ENCODE measurements at places on chromosomes 5 and 9.

DNA sequence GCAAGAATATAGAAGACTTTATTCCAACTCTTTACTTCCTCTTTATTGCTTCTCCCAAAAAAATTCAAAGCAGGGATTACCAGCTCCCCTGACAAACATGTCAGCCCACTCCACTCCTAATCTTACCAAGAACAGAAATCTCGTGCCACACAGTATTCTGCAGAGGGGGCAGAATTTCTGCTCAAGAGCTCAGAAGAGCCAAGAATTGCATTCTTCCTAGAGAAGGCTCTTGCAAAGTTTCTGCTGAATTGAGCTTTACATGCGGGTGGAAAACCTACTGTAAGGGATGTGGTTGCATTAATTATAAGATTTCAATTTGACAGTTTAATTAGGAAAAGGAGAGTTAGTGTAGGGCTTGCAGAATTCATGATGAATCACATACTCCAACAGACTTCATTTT is 428.5 kb downstream of the CETN3 start:
- no peak for DNase-seq

GRCh38 chr5:139205586-139205985 is 7.4 kb upstream of the SIL1 start:
- DNase-seq = no peak

DNA sequence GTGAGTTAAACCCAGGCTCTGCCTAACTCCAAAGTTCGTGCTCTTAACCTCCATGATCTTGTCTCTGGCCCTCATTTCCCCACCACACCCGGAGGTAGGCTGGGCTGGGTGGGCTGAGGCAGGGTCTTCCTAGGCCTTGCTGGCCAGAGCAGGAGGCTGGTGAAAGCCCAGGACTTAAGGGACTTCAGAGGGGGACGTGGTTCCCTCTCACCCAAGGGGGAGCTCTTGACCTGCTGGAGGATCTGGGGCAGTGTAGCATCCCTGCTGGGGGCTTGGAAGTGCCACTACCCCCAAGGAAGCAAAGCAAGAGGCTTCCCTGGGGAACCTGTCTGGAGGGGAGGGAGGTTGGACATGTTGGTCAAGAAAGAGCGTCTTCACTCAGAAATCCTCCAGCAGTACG is 14.7 kb downstream of the PITX1 start:
- no peak for DNase-seq

DNA sequence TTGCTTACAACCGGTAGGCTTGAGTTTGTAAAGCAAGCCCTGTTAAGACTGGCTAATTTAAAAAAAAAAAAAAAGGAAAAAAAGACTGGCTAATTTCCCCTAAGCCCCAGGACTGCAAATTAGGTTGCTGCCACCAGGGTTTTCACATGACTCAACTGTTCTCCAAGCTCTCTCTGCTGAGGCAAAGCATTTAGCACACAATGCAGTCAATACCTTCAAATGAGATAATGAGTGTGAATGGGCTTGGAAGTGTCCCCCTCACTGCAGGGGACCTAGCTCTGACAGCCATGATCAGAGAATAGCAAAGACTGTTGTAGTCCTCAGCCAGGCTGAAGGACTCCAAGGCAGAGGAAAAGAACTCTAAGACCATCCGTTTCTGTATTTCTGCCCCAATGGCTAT is 42.8 kb upstream of the ZSWIM6 start:
- no peak for DNase-seq

GRCh38 chr5:158722940-158723339 is 376.8 kb downstream of the EBF1 start:
- DNase-seq = no peak

- no peak for DNase-seq
Measured at GRCh38 chr9:16335788-16336580, 534.5 kb downstream of the BNC2 start.

- DNase-seq = no peak
Measured at GRCh38 chr9:88380118-88380517, 8.1 kb upstream of the SPIN1 start.

GRCh38 chr9:127087836-127088235 is 34.6 kb downstream of the ANGPTL2 start:
- DNase-seq = no peak

DNA sequence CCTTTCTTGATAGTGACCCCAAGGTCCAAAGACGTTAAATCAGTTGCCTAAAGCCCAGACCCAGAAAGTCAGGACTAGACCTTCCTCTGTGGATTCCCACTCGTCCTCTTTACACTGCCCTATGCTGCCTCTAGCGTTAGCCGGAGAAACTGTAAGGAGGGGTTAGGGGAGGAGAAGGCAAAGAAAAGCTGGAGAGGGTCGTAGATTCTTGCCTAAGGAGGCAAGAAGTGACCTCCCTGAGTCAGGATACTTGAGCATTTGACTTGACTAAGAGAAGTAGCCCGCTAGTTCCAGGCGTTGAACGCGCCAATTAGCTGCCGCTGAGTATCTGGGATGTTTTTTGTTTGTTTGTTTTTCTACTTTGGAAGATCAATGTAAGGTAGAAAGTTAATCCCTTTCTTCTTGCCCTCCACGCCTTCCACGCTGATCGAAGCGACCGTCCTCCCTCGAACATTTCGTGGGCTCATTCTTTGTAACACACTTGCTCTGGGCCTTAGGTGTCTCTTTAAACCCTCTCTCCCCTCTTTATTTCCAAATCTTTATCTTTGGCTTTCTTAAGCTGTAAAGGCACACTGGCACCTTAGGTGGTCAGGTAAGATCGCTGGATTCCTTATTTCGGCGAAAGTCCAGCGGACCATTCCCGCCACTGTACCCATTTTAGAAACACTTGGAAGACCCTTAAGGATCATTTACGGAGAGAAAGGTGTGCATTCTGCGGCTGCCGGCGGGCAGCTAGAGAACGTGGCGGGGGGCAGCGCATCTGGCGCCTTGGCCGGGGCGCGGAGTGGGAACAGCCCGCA is 5.1 kb upstream of the RGMB start:
- DNase-seq = peak; percentile 28

- no peak for DNase-seq
Measured at GRCh38 chr5:189486-189885, 1.8 kb upstream of the LRRC14B start.

GRCh38 chr5:172127581-172127980 is 60.4 kb downstream of the STK10 start:
- DNase-seq = no peak

DNA sequence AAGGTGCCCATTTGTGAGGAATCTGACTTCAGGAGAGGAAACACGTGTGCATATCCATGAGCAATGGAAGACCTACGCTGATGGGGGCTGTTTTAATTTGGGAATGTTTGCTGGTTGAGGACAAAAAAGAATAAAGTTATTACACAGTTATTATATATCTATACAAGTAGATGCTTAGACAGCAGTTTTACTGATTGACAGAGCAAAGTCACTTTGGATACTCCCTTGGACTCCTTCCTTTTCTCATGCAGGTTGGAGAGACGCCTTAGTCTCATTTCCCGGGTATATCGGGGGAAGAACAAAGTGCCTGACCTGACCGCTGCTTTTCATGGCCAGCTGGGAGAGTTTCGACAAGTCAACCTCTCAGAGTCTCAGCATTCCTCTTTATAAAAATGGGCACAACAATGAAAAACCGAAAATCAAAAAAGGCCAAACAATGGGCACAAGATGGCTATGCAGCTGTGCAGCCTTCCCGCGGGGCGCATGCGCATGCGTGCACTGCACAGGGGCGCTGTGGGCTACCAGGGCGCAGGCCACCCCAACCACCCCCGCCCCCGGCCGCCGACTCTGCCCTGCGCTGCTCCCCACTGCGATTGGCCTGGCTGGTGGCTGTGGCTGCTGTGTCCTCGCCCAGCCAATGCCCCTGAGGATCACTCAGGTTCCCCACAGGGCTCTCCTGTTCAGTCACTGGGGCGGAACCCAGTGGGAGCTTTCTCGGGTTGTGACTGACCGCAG is 18.1 kb downstream of the NFIL3 start:
- DNase-seq = no peak

DNA sequence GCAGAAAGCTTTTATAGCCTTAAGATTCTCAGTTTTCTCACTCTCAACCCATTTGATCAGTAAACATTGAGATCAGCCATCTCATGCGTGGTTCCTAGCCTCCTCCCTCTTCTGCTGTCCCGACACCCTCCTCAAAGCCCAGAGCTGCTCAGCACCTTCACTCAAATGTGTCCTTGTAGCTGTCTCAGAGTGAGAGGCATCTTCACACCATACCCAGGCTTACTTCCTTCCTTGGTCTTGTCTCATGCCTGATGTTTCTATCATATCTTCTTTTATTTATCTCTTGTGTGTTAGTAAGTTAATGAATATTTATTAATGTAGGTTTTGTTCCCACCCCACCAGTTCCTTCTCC is 72.4 kb upstream of the SNX2 start:
- no peak for DNase-seq

DNA sequence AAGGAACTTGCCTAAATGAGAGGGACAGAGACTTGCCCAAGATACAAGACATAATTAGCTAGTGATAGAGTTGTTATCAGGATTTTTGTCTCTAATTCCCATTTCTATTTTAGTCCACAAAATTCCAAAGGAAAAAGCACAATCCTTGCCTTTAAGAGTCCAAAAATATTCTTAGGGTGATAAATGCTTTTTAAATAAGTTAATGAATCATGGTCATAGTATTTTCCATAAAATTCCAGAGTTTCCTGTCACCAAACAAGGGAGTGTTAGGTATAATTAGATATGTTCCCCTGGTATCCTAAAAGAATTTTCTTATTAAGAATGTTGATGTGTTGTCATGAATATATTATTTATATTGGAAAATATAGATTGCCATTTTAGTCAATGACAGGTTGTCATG is 21.8 kb upstream of the CEP72 start:
- no peak for DNase-seq

GRCh38 chr5:81300921-81301270 is 491 bp upstream of the ZCCHC9 start:
- no peak for DNase-seq

- DNase-seq = no peak
Measured at GRCh38 chr5:75281716-75282465, 45.2 kb upstream of the ANKRD31 start.

DNA sequence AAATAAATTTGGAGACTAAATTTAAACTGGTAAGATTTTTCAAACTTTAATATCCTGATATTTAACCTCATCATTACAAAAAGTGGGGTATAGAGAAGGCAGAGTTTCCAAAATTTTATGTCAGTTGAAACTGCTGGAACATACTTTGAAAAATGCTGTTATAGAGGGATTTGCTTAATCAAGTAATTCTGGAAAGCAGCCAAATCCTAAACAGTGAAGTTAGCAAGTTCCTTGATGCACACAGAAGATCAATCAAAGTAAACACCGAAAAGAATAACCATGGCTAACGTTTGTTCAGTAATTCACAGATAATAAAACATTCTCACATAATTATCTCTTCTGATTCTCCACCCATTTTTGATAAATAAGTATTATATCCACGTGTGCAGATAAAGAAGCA is 8.1 kb upstream of the PRR16 start:
- DNase-seq = no peak

DNA sequence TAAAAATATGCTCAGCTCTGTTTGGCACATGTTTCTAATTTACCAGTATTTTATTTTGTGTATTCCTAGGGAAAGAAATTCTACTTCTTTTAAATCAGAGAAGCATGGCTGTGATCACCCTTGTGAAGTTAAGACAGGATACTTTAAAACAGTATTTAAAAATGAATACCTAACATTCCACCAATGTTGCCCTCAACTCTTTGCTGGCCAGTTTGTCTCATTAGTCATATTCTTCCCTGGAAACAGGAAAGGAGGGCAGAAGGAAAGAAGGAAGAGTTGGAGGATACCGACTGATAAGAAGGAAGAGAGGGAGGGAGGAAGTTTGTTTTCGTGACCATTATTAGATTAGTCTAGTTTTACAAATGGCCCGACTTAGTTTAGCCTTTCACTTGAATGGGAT is 137.4 kb downstream of the PLK2 start:
- DNase-seq = no peak

- no peak for DNase-seq
Measured at GRCh38 chr9:130893341-130894101, 3.1 kb downstream of the QRFP start.

GRCh38 chr5:172276214-172276613 is 7.3 kb downstream of the UBTD2 start:
- no peak for DNase-seq

- DNase-seq = no peak
Measured at GRCh38 chr5:94389515-94389899, 228.9 kb downstream of the KIAA0825 start.

GRCh38 chr5:107719034-107719606 is 48.4 kb upstream of the EFNA5 start:
- DNase-seq = no peak

DNA sequence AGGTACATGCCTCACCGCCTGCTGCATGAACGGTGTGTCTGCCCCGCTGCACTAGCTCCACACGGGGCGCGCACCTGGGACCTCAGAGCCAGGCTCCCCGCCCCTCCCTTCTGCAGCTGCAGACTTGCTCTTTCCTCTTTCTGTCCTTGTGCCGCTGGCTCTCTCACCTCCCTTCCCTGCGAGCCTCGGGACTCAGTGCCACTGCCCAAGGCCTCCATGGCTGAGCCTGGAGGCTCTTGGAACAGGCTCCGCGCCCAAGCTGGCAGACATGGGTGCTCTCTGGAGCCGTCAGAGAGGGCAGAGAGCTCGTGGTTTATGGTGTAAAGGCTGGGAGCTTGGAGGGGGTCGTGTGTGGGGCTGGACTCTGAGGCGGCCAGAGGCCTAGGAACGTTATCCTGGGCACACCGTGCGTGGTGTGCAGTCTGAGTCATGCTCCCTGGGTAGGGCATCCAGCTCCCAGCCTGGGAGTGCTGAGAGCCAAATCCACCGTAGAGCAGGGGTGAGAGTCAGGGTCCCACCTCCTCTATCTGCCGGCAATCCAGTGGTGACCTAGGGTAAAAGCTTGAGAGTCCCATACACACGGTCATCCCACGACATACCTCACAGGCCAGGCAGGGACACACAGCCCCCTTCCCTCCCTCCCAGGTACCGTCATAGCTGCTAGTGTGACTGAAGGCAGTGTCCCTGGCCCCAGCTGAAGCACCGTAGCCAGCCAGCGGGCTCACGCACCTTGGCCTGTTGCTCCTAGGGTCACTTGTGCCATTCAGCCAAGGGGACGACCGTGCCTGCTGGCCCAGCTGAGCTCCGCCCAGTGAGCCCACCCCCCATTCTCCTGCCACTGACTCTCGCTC is 22.4 kb downstream of the GOLGA2 start:
- DNase-seq = no peak

GRCh38 chr5:118919016-118919415 is 69.3 kb downstream of the DTWD2 start:
- no peak for DNase-seq

DNA sequence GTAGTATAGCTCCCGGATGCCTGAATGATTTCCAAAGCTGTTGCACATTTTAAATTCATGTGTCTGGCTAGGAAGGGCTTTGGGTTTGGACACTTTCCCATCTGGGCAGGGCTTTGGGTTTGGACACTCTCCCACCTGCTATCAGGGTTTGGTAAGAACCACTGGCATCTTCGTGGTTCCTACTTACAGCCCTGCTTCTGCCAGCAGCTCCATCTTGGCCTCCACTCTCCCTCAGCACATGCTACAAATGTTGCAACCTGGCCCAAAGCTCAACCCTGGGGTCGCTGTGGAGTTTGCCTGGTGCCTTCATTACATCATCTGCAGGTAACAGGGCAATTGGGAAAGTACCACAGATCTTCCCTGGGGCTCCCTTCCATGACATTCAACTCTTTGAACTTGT is 3.5 kb downstream of the TMCO6 start:
- no peak for DNase-seq

- no peak for DNase-seq
Measured at GRCh38 chr5:1068204-1068894, 43.5 kb downstream of the SLC12A7 start.

Data from stimulated activated CD4-positive, alpha-beta T cell treated with anti-CD3 and anti-CD28 coated beads, Interleukin-2, amount 100 ng/mL, for 24 hours (primary cell).